ENCODE measurements at places on chromosomes 13 and 19.

- no peak for DNase-seq
These were observed 711 bp downstream of the CILP2 start for GRCh38 chr19:19538785-19539166.

GRCh38 chr19:53982611-53983010 lies 8.8 kb upstream of the CACNG6 start:
- DNase-seq, result no peak

DNA sequence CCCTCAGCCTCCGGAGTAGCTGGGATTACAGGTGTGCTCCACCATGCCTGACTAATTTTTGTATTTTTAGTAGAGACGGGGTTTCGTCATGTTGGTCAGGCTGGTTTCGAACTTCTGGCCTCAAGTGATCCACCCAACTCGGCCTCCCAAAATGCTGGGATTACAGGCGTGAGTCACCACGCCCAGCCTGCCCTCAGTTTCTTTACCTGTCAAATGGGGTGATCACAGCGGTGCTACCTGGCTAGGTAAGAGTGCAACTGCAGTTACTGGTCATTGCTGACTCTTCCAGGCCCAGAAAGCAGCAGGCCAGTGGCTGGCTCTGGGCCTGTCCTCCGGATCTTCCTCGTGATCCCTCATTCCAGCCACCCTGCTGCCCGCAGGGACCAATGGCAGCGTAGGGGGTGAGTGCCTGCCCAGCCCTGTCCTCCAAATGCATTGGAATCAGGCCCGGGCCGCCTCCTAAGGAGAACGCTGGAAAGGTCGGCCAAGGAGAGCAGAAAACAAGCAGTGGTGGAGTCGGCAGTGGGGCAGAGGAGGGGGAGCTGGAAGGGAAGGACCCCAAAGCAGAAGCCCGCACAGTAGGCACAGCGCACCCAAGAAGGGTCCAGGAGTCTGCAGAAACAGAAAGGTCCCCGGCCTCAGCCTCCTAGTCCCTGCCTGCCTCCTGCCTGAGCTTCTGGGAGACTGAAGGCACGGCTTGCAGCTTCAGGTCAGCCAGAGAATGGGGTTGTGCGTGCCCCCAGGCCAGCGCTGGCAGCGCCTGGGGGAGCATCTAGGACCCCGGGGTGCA lies 1.8 kb upstream of the SLC27A1 start:
- DNase-seq, result no peak

- no peak for DNase-seq
These were observed 29.7 kb upstream of the FREM2 start for GRCh38 chr13:38657191-38657590.

GRCh38 chr19:17389957-17390664 lies 3.9 kb downstream of the CCDC194 start:
- DNase-seq, result no peak

GRCh38 chr13:27151798-27152599 lies 19.6 kb downstream of the USP12 start:
- DNase-seq, result no peak

GRCh38 chr13:24282256-24282655 lies 27.1 kb upstream of the C1QTNF9 start:
- DNase-seq, result no peak

DNA sequence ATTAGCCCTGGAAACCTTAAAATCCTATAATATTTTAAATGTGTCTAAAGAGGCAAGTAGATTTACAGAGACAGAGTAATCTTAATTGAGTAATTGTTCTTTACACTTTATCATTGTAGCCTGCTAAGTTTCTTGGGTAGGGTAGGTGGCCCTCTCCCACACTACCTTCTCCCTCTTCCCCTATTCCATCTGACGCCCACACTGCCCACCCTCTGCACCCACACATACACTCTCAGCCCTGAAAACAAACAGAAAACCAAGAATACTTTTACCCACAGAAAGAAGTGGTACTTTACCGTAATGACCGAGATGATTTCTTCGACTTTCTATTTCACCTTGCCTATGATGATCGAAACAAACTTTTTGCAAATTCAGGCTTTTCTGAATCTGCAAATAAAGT lies 320.4 kb upstream of the OBI1 start:
- DNase-seq, result no peak

DNA sequence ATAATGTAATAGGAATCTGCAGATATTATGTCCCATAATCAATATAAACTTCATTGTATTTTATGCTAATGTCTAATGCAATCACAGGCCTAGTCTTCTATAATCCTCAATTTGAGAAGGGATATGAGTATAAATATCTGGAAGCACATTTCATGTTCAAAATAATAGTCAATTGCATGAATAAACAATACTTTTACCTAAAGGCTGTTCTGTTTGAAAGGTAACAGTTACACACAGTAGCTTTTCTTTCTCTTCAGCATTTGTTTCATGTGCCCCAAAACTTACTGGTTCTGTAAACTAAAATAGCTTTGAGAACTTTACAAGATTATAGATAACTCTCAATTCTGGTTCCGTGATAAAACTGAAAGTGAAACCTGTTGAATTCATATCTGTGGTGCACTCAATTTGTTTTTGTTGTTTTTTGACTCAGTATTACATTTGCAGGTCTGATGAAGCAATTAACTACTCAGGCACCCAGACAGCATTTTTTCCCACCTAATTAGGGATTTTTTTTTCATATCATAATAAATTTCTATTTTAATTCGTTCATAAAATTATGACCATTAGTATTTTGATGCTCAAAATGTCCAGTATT lies 1193.8 kb downstream of the SLITRK1 start:
- no peak for DNase-seq

- no peak for DNase-seq
These were observed 123.3 kb upstream of the TMTC4 start for GRCh38 chr13:100797921-100798320.

DNA sequence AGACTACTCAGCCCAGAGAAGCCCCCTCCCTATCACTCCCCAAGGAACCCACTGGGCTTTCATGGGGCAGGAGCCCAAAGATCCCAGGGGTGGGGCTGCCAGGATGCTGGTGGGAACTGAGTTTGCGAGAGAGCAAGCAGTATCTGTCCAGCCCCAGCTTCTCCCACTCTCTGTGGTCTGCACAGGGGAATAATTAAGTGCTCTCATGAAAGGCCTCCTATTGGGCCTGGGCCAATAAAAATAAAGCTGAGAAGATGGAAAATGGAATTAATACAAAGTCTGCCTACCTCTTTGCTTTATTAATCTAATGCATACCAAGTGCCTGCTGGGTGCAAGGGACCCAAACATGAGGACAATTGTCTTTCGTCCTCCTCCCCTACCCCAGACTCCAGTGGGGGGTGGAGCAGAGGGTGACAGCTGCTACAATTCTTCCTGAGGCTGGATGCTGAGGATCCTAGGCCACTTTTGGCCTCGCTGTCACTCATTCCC lies 5.4 kb downstream of the DDX39A start:
- DNase-seq, result no peak

DNA sequence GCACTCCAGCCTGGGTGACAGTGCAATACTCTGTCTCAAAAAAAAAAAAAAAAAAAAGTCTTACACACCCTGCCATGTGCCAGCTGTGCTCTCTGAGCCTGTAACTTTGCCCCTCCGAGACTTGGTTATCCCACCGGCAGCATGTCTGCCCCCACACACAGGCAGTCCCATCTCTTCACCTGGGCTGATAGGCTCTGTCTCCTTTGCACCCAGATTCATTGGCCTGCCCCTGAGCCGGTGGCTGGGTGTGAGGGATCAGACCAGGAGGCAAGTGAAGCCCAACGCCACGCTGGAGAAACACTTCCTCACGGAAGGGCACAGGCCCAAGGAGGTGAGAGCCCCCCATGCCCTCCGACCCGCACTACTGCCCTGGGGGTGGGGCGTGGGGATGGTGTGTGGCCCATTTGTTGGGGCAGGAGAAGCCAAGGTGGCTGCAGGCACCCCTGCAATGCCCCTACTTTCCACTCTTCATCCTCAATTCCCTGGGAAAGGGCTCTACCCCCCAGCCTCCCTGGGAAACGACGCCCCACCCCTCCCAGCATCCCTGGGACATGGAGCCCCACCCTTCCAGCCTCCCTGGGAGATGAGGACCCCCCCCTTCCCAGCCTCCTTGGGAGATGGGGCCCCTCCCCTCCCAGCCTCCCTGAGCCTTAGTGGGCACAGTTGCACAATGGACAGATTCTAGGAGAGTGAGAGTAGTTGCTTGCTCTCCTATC lies 45.3 kb downstream of the CERS4 start:
- no peak for DNase-seq

DNA sequence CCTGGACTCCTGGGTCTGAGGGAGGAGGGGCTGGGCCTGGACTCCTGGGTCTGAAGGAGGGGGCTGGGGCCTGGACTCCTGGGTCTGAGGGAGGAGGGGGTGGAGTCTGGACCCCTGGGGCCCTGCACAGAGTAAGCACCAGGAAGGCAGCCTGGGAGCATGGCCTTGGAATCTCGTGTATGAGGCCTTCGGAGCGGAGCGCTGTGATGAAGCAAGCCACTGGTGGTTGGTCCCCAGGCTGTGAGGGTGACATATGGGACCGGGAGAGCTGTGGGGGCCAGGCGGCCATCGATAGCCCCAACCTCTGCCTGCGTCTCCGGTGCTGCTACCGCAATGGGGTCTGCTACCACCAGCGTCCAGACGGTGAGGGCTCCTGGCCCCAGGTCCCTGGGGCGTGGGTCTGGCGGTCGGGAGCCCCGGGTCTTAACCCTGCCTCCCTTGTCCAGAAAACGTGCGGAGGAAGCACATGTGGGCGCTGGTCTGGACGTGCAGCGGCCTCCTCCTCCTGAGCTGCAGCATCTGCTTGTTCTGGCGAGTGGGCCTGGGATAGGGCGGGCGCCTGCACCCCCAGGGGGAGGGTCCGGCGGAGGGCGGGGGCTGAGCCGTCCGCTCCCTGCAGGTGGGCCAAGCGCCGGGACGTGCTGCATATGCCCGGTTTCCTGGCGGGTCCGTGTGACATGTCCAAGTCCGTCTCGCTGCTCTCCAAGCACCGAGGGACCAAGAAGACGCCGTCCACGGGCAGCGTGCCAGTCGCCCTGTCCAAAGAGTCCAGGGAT lies 918 bp downstream of the TMEM190 start:
- DNase-seq, result no peak

All from SHP77 (cell line).